ENCODE measurements at places on chromosomes 1 and 21.

DNA sequence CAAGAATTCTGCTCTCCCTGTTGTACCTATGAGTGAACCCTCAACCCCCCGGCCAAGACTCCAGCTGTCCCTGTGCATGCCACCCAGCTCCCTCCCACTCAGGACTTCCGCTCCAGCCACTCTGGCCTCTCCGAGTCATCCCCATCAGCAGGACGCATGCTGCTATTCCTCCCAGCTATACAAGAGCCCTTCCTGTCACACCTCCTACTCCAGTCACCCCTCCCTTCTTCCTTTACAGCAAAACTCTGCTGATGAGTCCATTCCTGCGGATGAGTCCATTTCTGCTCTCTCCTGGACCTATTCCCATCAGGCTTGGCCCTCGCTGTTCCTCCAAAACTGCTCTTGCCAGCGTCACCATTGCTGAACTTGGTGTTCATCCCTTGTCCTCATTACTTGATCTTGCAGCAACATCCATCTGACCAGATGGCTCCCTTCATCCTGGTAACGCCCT lies 42.2 kb downstream of the H3-3A start:
- DNase-seq = no peak

DNA sequence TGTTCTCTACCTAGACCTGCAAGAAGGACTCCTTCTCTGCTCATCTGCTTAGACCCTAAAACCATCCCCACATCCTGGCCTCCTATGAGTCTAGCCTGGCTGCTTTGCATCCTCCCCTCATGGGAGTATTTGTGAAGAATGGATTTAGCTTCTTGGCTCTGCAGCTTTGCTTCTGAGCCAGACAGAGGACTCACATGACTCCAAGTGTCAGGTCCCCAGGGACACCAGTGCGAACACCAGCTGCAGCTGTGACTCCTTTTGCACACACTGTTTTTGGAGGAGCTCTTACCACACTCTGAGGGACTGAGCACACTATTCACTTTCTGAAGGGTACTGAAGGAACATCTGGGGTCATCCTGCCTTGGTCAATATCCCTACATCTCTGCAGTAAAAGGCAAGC lies 131.8 kb upstream of the SGIP1 start:
- DNase-seq = no peak

- DNase-seq = no peak
Observed at GRCh38 chr1:22711071-22711470, 432 bp downstream of the EPHB2 start.

DNA sequence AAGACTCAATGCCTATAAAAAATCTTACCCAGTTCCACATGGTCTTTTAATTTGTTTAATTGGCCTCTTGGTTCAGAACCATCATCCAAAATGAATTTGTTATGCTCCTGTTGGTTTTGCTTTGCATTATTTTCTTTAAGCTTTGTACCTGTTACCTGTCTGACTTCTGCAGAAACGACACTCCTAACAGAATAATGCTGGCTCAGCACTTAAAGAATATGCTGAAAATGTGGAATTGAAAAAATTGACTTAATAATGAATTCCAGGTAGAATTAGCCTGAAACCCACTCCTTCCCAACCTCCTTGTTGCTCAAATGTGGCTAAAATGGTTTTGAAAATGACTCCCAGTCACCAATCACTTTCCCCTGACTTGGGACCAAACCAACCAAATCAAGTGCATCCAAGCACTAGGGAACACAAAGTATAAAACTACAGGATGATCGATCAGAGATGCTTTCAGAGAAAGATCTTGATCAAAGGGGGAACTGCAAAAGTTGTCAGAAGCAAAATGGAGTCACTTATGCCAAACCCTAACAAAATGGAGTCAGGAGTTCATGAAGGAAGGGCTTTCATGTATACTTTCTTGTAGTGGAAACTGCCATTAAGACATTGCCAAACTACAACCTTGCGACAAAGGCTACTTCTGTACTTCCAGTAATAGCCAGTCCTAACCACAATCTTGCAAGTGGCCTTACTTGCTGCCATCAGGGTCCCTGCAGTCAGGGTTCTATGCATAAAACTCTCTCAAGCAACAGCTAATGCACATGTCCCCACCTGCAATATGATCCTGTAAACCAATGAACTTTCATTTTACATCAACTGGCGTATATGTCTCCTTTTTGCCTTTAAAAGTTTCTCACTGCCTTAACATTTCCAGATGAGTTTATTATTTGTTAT lies 5.4 kb downstream of the GBP7 start:
- DNase-seq = no peak

GRCh38 chr1:108200687-108201051 lies 526 bp upstream of the SLC25A24 start:
- DNase-seq = peak; percentile 65

DNA sequence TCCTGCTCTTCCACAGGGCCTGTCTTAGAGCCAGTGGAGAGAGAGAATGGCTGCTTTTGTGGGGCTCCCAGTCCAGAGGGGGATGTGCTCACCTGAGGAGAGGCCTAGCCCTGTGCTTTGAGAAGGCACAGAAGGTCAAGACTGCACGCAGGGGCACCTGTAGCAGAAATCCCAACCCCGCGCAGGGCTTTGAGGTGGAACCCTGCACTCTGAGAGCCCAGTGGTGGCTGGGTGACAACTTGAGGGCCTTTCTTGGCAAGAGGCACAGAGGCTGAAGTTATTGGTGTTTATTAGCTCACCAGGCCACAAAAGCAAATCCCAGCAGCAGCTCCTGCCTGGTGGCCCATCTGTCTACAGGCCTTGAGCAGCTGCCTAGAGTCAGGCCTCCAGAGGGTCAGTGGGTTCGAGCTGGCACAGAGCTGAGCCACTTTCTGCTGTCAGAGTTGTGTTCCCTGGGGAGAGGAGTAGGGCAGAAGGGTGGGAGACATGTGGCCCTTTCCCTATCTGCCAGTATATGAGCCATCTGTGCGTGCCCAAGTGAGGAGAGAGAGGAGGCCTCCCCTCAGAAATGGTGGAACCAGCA lies 31.4 kb downstream of the SZRD1 start:
- no peak for DNase-seq

DNA sequence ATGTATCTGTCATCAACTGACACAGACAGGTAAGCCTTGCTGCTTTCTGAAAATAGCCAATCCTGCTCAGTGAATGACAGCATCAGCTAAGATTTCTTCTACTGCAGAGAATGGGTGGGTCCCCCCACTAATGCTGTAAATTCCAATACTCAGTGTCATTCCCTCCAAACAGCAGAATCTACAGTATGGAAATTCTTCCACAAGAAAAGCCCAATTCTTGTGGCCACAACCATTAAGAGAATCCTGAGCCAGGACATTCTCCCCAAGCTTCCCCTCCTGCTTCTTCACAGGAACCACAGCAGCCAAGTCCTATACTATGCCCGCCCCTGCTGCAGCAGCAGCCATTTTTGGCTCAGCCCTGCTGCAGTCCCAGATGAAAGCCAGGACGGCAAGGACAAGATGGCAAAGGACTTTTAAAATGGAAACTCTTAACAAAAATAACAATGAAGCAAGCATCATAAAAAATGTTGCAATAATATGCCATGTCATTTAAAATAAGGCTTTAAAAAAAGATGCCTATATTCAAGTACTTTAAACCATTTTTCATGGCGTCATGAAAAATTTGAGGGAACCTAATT lies 26.8 kb downstream of the EIF4G3 start:
- DNase-seq = no peak

- peak; percentile 49 for DNase-seq
Observed at GRCh38 chr21:38766987-38767722, 38.6 kb upstream of the ETS2 start.

DNA sequence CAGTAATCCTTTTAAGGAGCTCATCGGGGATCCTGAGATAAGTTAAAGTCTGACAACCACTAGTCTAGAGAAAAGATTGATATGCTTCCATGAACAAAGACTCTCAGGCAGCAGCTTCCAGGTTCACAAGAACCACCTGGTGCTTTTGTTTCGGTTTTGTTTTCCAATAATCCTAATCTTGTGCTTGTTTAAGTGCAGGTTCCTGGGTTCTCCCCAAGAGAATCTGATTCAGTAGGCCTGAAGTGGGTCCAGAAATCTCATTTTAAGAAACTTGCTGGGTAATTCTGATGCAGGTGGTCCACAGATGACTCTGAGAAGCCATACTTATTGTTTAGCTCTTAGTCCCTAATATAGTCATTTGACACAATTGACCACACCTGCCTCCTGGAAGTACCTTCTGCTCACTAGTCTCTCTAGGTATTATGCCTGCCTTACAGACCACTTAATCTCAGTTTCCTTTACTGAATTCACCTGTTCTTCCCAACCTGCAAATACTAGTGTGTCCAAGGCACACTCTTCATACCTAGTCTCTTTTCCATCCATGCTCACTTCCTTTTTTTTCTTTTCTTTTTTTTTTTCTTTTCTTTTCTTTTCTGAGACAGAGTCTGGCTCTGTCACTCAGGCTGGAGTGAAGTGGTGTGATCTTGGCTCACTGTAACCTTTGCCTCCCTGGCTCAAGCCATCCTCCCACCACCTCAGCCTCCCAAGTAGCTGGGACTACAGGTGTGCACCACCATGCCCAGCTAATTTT lies 20.5 kb upstream of the FRRS1 start:
- DNase-seq = no peak

- no peak for DNase-seq
Observed at GRCh38 chr1:184866586-184866985, 107.7 kb downstream of the NIBAN1 start.
